ENCODE measurements at places on chromosomes 13 and 19.

DNA sequence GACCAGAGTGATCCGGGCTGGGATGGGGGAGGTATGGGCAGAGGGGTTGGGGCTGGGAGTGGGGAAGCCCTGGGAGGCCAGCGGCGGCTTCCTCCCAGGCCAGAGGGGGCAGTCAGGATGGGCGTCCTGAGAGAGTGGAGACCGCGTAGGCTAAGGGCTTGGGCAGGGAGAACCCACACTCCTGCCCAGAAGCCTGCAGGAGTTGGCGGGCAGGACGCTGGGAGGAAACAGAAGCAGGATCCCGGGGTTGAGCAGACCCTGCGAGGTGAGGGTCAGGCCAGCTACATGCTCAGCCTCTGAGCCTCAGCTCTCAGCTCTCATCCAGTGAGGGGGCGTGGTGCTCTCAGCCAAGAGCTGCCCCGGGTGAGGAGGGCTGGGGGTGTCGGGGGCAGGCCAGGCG lies 7.8 kb upstream of the SCN1B start:
- DNase-seq, result no peak

DNA sequence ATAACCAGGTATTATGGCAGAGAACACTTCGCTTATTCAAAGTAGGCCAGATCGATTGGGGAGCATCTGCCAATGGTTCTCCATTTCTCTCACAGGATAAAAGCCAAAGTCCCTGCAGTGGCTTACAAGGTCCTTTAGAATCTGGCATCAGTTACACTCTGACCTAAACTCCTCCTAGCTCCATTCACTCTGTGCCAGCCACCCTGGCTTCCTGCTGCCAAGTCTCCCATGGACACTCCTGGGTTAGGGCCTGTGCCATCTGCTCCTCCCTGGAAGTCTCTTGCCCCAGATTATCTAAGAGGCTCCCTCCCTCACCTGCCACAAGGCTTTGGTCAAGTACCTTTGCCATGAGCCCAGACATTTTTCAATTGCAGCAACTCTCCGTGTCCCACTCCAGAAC lies 649.2 kb downstream of the DACH1 start:
- DNase-seq, result no peak

- no peak for DNase-seq
These were observed 280.7 kb upstream of the MIR17HG start for GRCh38 chr13:91066745-91067144.

GRCh38 chr19:40221858-40222619 lies 3.9 kb upstream of the TTC9B start:
- no peak for DNase-seq

DNA sequence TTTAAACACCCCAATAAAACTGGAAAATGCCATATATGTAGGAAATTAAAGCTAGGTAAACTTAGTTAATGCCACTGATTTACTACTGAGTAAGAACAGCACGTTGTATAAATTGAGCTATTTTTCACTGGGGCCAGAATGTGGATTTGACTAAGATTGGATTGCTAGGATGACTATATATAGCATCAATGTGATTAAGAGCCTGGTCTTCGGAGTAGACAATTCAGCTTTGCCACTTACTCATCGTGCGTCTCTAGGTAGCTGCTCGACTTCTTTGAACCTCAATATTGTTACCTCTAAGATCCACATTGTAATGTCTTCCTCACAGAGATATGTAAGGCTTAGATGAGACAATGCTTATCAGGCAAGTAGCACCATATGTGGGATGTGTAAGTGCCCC lies 462.5 kb downstream of the KLF12 start:
- DNase-seq, result no peak

GRCh38 chr19:28051047-28051446 lies 1161.9 kb downstream of the UQCRFS1 start:
- no peak for DNase-seq

GRCh38 chr19:1488282-1488601 lies 1.9 kb downstream of the PCSK4 start:
- no peak for DNase-seq

GRCh38 chr19:51771376-51772130 lies 10.6 kb downstream of the FPR2 start:
- no peak for DNase-seq

- DNase-seq, result no peak
These were observed 1610.1 kb upstream of the PCDH20 start for GRCh38 chr13:63025741-63026140.
